ENCODE measurements at places on chromosomes 16 and 17. TPM values are rescaled to one million over a fixed set of nuclear protein-coding genes. Genes with fewer than 3 reads are reported as not detected.

The GJD3 gene
- total RNA-seq, result 0.07 TPM

The SUZ12 gene
- total RNA-seq, result 34.7 TPM

The KRT32 gene
- total RNA-seq, result not detected

The KCNAB3 gene
- 0.21 TPM for total RNA-seq
